ENCODE measurements at places on chromosomes 11 and 22. TPM values are rescaled to one million over a fixed set of nuclear protein-coding genes. Genes with fewer than 3 reads are reported as not detected.

RAG1 gene
- 1.9 TPM for total RNA-seq

DNA sequence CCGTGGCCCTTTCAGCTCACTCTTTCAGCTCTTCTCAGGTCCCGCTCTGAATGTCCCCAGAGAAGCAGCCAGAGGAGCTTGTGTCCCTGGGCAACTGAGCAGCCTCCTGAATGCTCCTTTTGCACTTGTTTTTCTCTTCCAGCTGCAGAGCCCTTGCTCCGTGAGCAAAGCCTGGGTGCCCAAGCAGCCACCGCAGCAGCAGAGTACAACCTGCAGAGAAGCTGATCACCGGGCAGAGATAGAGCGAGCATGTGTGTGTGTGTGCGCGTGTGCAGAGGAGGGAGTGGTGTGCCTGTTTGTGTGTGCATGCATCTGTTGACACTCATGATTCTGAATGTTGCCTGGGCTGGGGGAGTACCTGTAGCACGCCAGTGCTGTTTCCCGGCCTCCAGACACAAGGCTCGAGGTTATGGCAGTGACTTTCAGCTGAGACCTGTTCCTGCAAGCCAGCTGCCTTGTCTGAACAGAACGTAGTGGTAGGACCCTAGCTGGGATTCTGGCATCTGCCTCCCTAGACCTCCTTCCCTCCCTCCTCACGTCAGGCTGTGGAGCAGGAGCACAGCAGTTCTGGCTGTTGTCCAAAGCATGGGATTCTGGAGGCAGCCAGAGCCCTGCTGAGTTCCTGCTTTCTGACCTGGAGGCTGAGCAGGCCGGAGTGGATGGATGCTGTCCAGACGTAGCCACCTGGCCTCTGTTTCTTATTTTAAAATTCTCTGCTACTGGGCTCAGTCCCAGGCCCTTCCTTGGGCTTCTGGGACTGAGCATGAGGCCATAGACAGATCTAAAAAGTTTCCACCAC, 4.5 kb upstream of the MAPK8IP1 start:
- no peak for DNase-seq

DNA sequence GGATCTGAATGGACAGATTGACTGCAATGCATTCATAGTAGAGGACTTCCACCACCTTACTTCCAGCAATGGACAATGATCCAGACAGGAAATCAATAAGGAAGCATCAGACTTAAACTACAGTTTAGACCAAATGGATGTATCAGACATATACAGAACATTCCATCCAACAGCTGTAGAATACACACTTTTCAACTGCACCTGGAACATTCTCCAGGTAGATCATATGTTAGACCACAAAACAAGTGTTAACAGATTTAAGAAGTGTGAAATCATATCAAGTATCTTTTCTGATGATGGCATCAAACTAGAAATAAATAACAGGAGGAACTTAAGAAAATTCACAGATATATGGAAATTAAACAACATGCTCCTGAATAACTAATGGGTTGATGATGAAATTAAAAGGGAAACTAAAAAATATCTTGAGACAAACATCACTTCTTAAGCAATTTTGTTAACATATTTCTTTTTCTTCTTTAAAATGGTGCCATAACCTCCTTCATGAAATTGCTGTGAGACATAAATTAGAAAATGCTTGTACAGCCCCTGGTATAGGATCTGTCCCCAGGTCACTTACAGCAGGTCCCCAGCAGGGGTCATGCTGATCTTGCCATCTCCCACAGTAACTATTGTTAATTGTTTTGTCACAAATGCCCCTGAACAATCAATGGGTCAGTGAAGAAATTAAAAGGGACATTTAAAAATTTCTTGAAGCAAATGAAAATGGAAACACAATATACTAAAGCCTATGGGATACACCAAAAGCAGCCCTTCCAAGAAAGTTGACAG, 100.0 kb upstream of the OR4B1 start:
- DNase-seq, result no peak

DNA sequence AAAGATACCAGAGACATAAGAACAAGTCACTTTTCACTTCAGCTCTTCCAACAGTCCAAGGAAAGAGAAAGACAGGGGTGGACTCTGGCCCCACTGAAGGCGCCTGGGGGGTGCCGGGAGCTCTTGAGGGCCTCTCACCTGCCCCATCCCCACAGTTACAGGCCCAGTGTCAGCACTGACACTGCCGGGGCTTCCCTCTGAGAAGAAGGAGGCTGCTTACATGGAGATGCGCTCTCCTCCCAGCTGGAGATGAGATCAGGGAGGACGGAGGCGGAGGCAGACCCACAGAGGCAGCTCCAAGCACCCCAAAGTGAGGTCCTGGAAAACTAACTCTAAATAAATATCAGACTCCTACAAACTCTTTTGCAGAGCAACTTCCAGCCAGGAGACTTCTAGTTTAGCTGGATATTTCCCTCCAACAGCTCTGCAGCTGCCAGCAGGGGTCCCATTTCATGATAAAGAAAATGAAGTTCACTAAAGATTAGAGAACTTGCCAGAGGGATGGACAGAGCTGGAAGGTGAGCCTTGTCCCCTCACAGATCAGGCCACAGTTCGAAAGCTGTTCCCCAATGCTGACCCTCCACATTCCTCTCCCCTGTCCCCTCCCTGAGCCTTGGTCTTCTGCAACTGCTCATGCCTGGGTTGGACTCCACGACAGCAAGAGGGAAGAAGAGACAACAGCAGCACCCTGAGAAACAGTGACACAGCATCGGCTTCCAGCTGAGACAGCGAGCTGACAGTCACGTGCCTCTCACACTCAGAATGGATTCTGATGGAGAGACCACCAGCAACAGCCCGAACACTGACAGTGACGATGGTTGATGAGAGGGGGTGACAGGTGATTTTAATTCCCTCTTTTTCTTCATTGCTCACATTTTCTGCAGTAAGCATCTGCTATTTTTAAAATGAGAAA, 5.8 kb downstream of the CARS1 start:
- no peak for DNase-seq

DNA sequence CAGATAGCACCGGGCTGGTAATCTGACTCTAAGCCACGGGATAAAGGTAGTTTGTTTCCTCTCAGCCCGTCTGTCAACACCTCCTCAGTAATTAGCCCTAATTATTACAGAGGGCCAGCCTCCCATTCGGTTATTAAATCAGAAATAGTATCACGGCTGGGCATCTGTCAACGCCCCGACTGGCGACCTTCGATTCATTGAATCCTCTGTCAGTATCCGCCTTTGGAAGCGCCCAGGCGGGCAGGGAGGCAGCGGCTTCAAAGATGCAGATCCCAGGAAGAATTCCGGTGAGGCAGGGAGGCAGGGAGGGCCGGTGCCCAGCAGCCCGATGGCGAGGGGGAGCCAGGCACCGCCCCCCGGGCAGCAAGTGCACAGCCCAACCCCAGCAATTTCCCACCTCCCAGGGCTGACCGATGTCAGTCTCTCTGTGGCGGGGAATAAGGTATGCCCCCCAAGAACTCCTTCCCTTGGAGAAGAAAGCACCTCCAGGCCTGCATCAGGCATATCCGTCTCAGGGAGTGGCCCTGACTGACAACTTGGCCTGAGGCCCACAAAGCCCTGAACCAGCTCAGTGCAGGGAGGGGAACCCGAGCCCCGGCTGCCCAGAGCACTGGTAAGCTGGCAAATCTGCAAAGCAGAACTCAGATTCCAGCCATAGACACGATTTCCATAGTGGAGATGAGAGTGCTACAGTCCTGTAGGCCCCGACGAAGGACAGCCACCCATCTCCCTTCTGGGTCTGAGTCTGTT, 11.4 kb downstream of the GNB1L start:
- no peak for DNase-seq

GRCh38 chr11:58691675-58692074, 40.1 kb downstream of the GLYAT start:
- DNase-seq, result no peak

VPREB1 gene
- total RNA-seq, result not detected

HOATZ gene
- total RNA-seq, result not detected

SCGB1D2 gene
- not detected for total RNA-seq
